Activated CD8-positive, alpha-beta memory T cell treated with anti-CD3 and anti-CD28 coated beads, Interleukin-2, amount 10 ng/mL, durations not matched to agents 7 days and 5 days (primary cell): ENCODE measurements at places on chromosomes 3 and 15.

DNA sequence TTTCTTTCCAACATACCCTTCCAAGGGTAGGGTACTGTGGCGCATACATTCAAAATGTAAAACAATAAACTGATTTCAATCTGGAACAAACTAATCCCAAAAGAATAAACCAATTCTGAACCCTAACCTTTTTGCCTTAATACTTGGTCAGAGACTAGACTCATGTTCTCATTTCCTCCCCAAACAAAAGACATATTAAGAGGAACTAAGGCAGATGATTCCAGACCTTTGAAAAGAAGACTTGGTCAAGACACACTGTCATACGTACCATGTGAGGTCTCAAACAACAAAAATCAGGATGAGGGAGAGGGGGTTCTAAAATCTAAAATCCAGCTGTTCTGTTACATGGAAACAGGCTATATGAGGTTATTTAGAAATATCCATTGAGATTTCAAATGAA lies 102.1 kb downstream of the RFTN1 start:
- no peak overlapping the region for H3K4me3 ChIP-seq
- H3K27ac ChIP-seq = no peak overlapping the region
- H3K4me1 ChIP-seq = peaks cover 31% of the 10 kb centered on the region
- peaks cover 39% of the 10 kb centered on the region for H3K36me3 ChIP-seq

- H3K4me1 ChIP-seq = peaks cover 16% of the 10 kb centered on the region
- peaks cover 5% of the 10 kb centered on the region for H3K27me3 ChIP-seq
- no peaks in the 10 kb centered on the region for H3K36me3 ChIP-seq
Observed at GRCh38 chr3:99627062-99627826, 11.2 kb upstream of the COL8A1 start.

- peaks cover 15% of the 10 kb centered on the region for H3K27me3 ChIP-seq
- no peaks in the 10 kb centered on the region for H3K36me3 ChIP-seq
Observed at GRCh38 chr15:78684657-78685056, 43.6 kb upstream of the CHRNB4 start.

- DNase-seq = no peak
- no peak overlapping the region for H3K4me3 ChIP-seq
- no peaks in the 10 kb centered on the region for H3K4me1 ChIP-seq
- no peak overlapping the region for H3K27ac ChIP-seq
- no peaks in the 10 kb centered on the region for H3K36me3 ChIP-seq
- peaks cover 14% of the 10 kb centered on the region for H3K27me3 ChIP-seq
Observed at GRCh38 chr15:57356178-57356577, 20.1 kb upstream of the CGNL1 start.

DNA sequence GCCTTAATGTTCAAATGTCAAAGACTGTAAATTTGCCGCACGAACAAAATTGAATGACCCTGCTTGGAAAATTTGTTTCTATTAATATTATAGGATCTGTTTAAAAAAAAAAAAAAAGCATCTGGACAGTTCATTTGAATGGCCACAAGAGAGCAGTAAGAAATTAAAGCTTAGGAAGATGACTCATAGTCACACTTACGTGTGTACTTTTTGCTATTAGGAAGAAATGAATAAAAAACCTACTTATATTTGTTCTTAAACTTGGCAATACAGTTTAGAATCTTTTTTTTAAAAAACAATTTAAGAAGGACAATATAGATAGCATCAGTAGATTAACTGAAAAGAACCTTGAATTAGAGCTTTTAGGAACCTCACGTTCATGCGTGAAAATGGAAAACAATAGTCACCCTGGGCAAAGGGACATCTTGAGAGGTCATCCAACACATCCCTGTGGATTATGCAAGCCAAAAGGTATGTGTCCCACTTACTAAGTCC lies 621.8 kb downstream of the MECOM start:
- no peak overlapping the region for H3K27ac ChIP-seq
- no peak overlapping the region for H3K4me3 ChIP-seq
- H3K36me3 ChIP-seq = no peaks in the 10 kb centered on the region
- no peaks in the 10 kb centered on the region for H3K4me1 ChIP-seq
- no peaks in the 10 kb centered on the region for H3K27me3 ChIP-seq

DNA sequence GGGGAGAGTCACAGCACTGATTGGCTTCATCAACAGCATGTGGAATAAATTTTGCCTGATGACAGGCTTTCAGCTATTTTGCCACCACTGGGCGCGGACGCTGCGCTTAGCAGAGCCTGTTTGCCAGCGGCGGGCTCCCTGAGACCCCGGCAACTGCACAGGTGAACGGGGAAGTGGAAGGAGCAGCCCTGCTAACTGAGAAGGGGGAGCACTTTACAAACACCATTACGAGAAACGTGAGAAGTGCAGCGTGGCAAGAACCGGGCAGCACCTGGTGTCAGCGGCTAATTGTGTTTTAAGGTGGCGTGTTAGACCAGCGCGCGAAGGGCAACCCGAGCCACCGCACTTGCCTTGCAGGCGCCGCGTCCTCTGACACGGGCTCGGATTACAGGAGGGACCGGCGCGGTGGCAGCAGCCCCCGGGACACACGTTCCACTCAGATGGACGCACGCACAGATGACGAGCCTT lies 307.8 kb upstream of the ARRDC4 start:
- H3K27ac ChIP-seq = no peak overlapping the region
- no peaks in the 10 kb centered on the region for H3K4me1 ChIP-seq
- H3K4me3 ChIP-seq = no peak overlapping the region
- H3K36me3 ChIP-seq = no peaks in the 10 kb centered on the region
- H3K27me3 ChIP-seq = peaks cover 7% of the 10 kb centered on the region

DNA sequence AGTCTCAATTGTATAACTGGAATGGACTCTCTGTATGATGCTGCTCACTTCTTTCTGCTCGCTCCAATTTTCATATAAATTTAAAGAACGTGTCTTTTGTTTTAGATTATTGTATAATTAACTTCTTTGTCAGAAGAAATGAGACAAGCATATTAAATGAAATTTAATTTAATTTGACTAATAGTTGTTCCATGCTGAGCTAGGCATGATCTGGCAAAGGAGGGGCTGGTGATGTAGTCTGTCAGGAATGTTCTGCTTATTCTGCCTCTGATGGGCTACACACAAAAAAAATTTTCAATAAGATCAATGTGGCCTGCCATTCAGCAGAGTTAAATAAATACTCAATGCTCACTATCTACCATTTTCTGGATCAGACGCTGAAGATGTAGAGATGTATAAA lies 208.4 kb upstream of the CD96 start:
- H3K4me1 ChIP-seq = peaks cover 23% of the 10 kb centered on the region
- H3K27me3 ChIP-seq = no peaks in the 10 kb centered on the region
- H3K4me3 ChIP-seq = no peak overlapping the region
- peaks cover under 1% of the 10 kb centered on the region for H3K36me3 ChIP-seq
- no peak for DNase-seq

- H3K27me3 ChIP-seq = no peaks in the 10 kb centered on the region
- peaks cover 55% of the 10 kb centered on the region for H3K4me1 ChIP-seq
- peak overlapping the region; percentile 70 for H3K4me3 ChIP-seq
- DNase-seq = peak; percentile 70
- H3K27ac ChIP-seq = peak overlapping the region; percentile 91
Observed at GRCh38 chr3:177197727-177198460, 612 bp upstream of the TBL1XR1 start.

- H3K27ac ChIP-seq = no peak overlapping the region
- DNase-seq = no peak
- H3K36me3 ChIP-seq = no peaks in the 10 kb centered on the region
- H3K27me3 ChIP-seq = no peaks in the 10 kb centered on the region
Observed at GRCh38 chr3:133855002-133855370, 40.7 kb downstream of the RAB6B start.

- no peak for DNase-seq
- peaks cover 2% of the 10 kb centered on the region for H3K4me1 ChIP-seq
- H3K4me3 ChIP-seq = no peak overlapping the region
Observed at GRCh38 chr3:114674036-114674435, 380.2 kb downstream of the TIGIT start.

GRCh38 chr15:67186688-67187087 lies 67.8 kb downstream of the AAGAB start:
- peaks cover 57% of the 10 kb centered on the region for H3K36me3 ChIP-seq
- DNase-seq = no peak
- H3K27ac ChIP-seq = no peak overlapping the region
- H3K4me3 ChIP-seq = no peak overlapping the region

- H3K27me3 ChIP-seq = no peaks in the 10 kb centered on the region
- no peak for DNase-seq
- no peak overlapping the region for H3K4me3 ChIP-seq
- no peaks in the 10 kb centered on the region for H3K4me1 ChIP-seq
- peaks cover 3% of the 10 kb centered on the region for H3K36me3 ChIP-seq
Observed at GRCh38 chr3:48826451-48826850, 21.2 kb downstream of the PRKAR2A start.

DNA sequence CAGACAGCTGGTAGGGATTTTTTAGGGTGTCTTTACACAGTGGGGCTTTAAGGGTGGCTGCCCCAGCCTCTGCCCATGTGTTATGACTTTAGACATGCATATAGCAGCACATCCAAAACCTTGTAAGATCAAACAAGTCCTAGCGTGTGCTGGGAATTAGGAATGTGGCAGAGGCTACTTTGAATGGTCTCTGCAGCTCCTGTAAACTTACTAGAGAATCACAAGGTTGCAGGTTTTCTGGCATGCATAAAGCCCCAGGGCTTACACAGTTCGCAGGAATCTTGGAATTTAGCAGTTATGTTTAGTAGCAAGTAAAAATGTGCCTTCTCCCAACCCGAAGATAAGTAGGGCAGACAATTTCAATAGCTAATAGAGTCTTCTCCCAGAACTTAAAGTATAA lies 46.9 kb upstream of the COL6A6 start:
- H3K36me3 ChIP-seq = no peaks in the 10 kb centered on the region
- H3K27ac ChIP-seq = no peak overlapping the region
- no peak for DNase-seq
- no peak overlapping the region for H3K4me3 ChIP-seq

DNA sequence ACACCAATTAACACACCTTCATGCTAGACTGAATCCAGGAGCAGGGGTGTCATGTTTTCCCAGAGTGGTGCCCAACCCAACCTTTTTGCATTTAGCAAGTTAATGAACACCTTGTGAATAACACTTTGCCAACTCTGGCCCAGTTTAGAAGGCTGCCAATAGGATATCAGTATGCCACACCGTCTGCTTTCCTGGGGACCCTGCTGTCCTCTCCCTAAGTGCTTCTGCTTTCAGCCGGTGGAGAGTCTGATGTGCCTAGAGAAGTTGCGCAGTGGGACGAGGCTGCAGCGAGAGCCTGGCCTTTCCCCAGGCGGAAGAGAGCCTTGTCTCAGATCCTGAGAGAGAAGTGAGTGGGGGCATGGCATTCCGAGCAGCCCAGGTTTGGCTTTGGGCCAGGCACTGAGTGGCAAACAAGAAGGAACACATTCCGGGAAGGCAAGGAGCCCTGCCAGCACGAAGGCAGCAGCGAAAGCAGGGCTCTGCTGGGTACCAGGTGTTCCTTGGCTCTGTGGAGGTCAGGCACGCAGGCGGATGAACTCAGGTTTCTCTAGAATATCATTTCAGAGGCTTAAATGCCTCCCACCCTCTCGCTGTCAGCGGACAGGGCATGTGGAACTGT lies 36.9 kb downstream of the SENP8 start:
- H3K4me1 ChIP-seq = peaks cover 4% of the 10 kb centered on the region
- DNase-seq = no peak
- no peak overlapping the region for H3K27ac ChIP-seq
- no peaks in the 10 kb centered on the region for H3K36me3 ChIP-seq
- no peak overlapping the region for H3K4me3 ChIP-seq

DNA sequence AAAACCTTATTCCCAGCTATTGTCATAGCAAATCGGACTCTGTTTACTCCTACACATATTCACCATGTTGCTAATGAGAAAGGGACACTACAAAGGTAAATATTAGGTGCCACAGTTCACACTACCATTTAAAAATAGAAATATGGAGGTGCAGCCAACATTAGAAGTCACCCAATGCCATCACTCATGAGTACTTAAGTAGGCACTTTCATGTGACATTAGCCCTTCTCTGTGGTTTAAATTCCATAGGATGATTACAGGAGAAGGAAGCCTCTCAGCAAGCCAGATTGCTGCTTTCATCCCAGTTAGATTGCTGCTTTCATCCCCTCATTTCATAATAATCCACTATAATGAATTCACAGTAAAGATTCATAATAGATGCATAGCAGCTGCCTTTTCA lies 376.8 kb upstream of the ALCAM start:
- no peaks in the 10 kb centered on the region for H3K36me3 ChIP-seq
- H3K4me1 ChIP-seq = no peaks in the 10 kb centered on the region
- no peak overlapping the region for H3K27ac ChIP-seq
- no peak overlapping the region for H3K4me3 ChIP-seq
- H3K27me3 ChIP-seq = no peaks in the 10 kb centered on the region

DNA sequence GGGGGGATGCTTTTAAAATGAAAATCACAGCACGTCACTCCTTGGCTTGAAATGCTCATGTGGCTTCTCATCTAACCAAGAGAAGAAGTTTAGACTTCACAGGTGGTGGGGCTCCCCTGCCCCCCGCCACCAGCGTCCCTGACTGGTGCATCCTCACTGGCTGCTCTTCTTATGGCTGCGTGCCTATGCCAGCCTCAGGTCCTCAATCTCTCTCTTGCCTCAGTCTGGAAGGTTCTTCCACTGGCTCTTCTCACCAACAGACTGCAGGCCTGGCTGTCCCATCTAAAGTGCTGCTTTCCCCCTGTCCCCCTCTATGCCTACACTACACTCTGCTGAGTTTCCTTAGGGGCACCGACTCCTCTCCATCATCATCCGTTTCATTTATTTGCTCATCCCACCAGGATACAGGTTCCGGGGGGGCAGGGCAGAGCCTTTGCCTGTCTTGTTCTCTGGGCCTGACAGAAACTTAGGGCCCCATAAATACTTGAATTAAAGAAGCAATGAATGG lies 20.6 kb downstream of the ABTB1 start:
- H3K36me3 ChIP-seq = no peaks in the 10 kb centered on the region
- H3K27ac ChIP-seq = no peak overlapping the region
- H3K4me1 ChIP-seq = peaks cover 8% of the 10 kb centered on the region
- H3K4me3 ChIP-seq = no peak overlapping the region

DNA sequence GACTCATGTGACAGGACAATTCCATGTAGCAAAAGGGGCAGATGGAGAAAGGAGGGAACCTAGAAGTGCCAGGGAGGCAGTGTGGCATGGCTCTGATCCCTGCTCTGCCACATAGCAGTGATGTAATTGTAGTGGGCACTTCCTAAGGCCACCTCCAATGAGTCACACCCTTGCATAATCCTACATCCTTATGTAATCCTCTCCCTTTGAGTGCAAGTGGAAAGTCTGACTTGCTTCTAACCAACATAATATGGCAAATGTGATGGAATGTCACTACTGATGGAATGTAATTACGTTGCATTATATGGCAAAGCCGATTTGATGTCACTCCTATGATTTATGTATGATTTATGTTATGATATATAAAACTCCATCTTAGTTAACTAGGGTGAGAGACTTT lies 72.9 kb upstream of the ATP2C1 start:
- H3K36me3 ChIP-seq = no peaks in the 10 kb centered on the region
- H3K27me3 ChIP-seq = peaks cover 40% of the 10 kb centered on the region
- DNase-seq = no peak
- H3K4me3 ChIP-seq = no peak overlapping the region
- no peak overlapping the region for H3K27ac ChIP-seq

- H3K4me3 ChIP-seq = no peak overlapping the region
- peaks cover 30% of the 10 kb centered on the region for H3K4me1 ChIP-seq
- no peaks in the 10 kb centered on the region for H3K27me3 ChIP-seq
- H3K27ac ChIP-seq = peak overlapping the region; percentile 28
Observed at GRCh38 chr3:141901914-141902313, 25.5 kb downstream of the ATP1B3 start.

GRCh38 chr15:62564886-62565633 lies 400.0 kb upstream of the C2CD4B start:
- no peak for DNase-seq
- no peak overlapping the region for H3K27ac ChIP-seq
- no peaks in the 10 kb centered on the region for H3K36me3 ChIP-seq
- peaks cover 6% of the 10 kb centered on the region for H3K27me3 ChIP-seq

- H3K27me3 ChIP-seq = no peaks in the 10 kb centered on the region
- no peak for DNase-seq
- H3K27ac ChIP-seq = no peak overlapping the region
- no peak overlapping the region for H3K4me3 ChIP-seq
Observed at GRCh38 chr3:19652336-19652735, 281.7 kb downstream of the EFHB start.
